Urinary bladder (tissue), 4 donors: ENCODE measurements at places on chromosomes 2 and 18. TPM values are rescaled to one million over a fixed set of nuclear protein-coding genes. Genes with fewer than 3 reads are reported as not detected.

Gene RESP18
- not detected for polyA plus RNA-seq

- DNase-seq, result no peak
Measured at GRCh38 chr2:181586569-181587081, 70.3 kb downstream of the CERKL start.

DNA sequence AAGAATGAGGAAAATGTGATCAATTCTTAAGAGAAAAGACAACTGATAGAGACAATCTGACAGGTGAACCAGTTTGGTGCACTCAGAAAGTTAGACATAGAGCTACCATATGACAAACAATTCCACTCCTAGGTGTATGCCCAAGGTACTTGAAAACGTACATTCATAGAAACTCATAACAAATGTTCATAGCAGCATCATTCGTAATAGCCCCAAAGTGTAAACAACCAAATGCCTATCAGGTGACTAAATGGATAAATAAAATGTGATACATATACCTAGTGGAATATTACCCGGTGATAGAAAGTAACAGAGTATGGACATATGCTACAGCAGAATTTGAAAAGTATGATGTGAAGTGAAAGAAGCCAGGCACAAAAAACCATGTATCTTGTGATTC lies 149.3 kb upstream of the TRIB2 start:
- no peak for DNase-seq

Gene KIF1A
- polyA plus RNA-seq, result 1.2 TPM

DNA sequence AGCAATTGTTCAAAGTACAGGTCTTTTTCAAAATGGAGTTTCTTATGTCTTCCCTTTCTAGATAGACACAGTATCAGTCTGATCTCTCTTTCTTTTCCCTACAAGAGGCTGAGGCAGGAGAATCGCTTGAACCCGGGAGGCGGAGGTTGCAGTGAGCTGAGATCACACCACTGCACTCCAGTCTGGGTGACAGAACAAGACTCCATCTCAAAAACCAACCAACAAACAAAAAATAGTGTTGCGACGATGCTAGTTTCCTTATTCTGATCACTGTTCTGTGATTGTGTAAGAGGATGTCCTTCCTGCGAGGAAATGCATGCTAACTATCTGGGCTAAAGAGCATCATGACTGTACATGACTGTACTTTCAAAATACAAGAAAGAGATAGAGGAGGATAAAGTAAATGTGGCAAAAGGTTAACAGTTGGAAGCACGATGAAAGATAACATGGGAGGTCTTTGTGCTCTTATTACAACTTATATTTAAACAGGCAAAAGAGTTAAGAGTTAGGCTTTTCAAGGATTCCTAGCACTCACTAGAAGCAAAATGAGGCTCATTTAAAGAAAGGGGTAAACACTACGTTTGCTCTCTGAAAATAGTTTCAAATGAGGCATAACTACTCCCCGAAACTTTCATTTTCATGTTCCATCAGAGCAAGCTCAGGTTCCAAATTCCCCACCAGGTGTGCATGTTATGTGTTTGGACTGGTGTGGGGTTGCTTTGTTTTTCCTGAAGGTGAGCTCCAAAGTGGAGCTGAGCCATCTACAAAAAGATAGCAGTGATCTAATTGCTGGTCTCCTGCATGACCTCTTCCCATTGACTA lies 23.8 kb downstream of the SOWAHC start:
- DNase-seq, result no peak

- no peak for DNase-seq
Measured at GRCh38 chr2:203018181-203018580, 3.5 kb downstream of the NBEAL1 start.

Gene LIMS4
- 2.8 TPM for polyA plus RNA-seq

Gene SFXN5
- 9.2 TPM for polyA plus RNA-seq
